ENCODE measurements at places on chromosomes 11 and 22.
A peak's percentile ranks its signal among the peaks of the same experiment; 100 is the strongest.

GRCh38 chr11:1567052-1567720 lies 4.9 kb downstream of the DUSP8 start:
- no peak overlapping the region for H3K4me3 ChIP-seq
- no peak overlapping the region for H3K27ac ChIP-seq
- peaks cover 74% of the 10 kb centered on the region for H3K4me1 ChIP-seq
- peaks cover 30% of the 10 kb centered on the region for H3K27me3 ChIP-seq
- DNase-seq = peak; percentile 74

DNA sequence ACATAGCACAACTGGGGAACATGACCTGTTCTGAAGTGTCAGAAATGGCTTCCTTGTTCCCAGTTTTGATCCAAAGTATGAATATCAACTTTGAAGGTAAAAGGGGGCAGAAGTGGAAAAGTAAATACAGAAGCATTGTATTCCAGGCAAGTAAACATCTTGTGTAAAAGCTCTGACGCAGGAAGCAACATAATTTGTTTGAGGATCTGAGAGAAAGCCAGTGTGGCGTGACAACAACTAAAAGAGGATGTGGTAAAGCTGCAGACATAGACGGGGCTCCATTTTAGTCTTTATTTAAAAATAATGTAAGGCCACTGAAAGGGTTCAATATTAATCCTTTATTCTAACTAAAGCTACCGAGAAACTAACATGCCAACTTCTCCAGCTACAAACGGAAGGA lies 310.2 kb downstream of the DLG2 start:
- no peaks in the 10 kb centered on the region for H3K36me3 ChIP-seq
- H3K4me3 ChIP-seq = no peak overlapping the region
- no peaks in the 10 kb centered on the region for H3K27me3 ChIP-seq
- DNase-seq = no peak

DNA sequence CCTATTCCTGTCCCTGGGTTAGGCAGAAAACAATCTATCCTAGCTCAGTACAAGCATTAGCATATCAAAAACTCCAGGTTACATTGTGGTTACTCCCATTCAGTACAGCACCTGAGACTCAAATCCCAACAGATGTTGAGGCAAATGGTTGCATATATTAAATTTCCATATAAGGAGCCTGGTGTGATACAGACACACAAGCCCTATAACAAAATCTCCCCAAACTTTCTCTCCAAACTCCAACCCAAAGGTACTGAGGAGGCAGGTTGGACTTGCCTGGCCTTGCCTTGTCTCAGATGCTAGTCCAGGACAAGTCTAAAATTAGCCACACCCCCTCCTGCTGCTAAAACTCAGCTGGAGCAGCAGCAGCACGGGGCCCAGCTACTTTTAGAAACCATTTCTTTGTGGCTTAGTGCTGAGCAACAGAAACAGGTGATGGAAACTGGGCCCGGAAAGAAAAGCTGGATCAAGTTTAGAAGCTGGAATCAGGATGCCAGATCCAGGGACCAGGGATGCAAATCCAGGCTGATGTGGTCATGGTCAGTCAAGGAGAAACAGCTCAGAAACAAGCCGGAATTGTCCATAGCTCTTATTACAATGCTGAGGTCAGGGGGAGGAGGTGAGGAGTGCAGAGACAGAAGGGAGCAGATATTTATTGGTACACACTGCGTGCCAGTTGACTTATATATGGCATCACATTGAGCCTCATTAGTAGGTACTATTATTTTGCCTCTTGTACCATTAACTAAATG lies 73.7 kb upstream of the AMOTL1 start:
- DNase-seq = no peak
- no peak overlapping the region for H3K27ac ChIP-seq
- no peaks in the 10 kb centered on the region for H3K4me1 ChIP-seq
- no peaks in the 10 kb centered on the region for H3K36me3 ChIP-seq
- H3K27me3 ChIP-seq = no peaks in the 10 kb centered on the region

DNA sequence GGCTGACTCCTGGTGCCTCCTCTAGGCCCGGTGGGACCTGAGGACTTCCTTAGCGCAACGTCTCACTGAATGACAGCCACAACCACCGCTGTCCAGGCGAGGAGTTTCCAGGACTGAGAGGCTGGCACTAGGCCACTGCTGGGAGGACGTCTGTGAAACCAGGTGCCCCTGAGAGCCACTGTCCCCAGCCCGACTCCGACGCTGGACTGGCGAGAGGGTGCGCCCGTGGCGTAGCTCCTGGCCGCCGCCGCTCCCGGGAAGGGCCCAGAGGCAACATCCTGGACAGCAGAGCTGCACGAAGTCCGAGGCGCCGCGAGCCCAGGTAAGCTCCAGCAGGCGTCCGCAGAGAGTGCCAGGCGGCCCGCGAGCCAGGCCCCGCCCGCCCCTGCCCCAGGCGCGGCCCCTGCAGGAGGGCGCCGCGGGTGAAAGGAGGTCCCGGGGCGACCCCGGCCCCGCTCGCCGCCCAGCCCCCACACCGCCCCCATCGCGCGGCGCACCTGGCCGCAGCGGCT lies 525 bp downstream of the DGCR2 start:
- H3K36me3 ChIP-seq = peaks cover 13% of the 10 kb centered on the region
- H3K27ac ChIP-seq = peak overlapping the region; percentile 92
- H3K4me3 ChIP-seq = peak overlapping the region; percentile 95
- H3K27me3 ChIP-seq = no peaks in the 10 kb centered on the region
- peak; percentile 91 for DNase-seq
- H3K4me1 ChIP-seq = peaks cover 59% of the 10 kb centered on the region

DNA sequence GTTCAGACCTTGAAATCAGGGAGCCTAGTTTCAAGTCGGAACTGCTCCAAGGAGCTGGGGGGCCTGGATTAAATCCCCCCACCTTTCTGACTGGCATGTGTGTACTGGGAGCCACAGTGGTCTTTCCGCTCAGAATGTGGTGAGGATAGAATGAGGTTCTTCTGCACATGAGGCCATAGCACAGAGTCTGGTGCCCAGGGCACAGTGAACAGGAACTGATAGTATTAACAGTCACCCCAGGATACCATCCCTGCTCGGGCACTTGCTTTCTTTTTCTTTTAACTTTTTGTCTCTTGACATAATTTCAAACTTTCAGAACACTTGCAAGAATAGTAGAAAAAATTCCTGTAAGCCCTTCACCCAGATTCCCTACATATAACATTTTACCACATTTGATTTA lies 28.8 kb downstream of the LMO1 start:
- no peaks in the 10 kb centered on the region for H3K36me3 ChIP-seq
- no peaks in the 10 kb centered on the region for H3K27me3 ChIP-seq
- H3K27ac ChIP-seq = no peak overlapping the region
- no peak overlapping the region for H3K4me3 ChIP-seq
- DNase-seq = peak; percentile 47

DNA sequence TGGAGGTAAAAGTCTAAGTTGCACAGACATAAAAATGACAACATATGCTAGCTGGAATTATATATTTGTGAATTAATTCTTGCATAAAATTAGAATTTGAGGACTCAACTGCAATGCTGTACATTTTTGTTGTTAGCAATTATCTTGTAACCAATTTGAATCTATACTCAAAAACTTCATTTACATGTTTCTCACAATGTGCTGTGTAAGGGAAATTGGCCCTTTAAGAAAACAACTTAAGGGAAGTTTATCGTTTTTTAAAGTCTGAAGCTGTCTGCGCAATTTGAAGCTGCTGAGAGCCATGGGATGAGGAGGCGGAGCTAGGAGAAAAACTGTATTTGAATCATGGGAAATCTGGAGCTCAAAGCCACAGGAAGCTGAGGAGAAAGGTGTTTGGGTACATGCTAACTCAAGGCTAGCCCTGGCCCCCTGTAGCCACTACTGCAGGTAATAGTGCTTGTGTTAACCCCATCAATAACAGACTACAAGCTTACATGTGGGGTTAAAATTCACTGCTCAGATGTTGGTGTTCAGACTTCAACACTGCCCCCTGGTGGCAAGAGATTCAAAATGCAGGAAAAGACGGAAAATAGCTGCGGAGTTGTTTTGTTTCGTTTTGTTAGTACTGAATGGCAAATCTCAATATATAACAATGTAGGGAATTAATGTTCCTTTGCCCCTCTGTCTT lies 126.1 kb downstream of the BRD1 start:
- DNase-seq = no peak
- H3K4me3 ChIP-seq = no peak overlapping the region
- H3K27me3 ChIP-seq = peaks cover 27% of the 10 kb centered on the region
- no peaks in the 10 kb centered on the region for H3K36me3 ChIP-seq

DNA sequence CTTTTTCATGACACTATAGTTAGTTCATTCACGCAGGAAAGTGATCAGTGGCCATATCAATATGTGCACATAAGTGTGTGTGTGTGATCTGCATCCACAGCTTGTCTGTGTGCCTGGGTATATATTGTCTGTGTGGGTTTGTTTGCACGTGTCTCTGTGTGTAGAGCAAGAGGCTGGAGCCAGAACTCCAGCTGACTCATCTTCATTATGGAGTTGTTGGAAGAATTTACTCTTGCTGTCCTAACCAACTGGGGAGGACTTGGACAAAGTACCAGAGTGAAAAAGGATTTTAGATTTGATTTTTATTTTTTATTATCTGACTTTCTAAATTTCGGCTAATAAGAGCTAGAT lies 63.9 kb downstream of the TP53I11 start:
- H3K36me3 ChIP-seq = no peaks in the 10 kb centered on the region
- H3K4me1 ChIP-seq = peaks cover 7% of the 10 kb centered on the region
- no peak for DNase-seq
- no peaks in the 10 kb centered on the region for H3K27me3 ChIP-seq
- H3K27ac ChIP-seq = no peak overlapping the region

GRCh38 chr22:42743501-42743991 lies 22.9 kb upstream of the A4GALT start:
- peak; percentile 84 for DNase-seq
- H3K27ac ChIP-seq = peak overlapping the region; percentile 80
- H3K4me1 ChIP-seq = peaks cover 54% of the 10 kb centered on the region
- H3K4me3 ChIP-seq = no peak overlapping the region

DNA sequence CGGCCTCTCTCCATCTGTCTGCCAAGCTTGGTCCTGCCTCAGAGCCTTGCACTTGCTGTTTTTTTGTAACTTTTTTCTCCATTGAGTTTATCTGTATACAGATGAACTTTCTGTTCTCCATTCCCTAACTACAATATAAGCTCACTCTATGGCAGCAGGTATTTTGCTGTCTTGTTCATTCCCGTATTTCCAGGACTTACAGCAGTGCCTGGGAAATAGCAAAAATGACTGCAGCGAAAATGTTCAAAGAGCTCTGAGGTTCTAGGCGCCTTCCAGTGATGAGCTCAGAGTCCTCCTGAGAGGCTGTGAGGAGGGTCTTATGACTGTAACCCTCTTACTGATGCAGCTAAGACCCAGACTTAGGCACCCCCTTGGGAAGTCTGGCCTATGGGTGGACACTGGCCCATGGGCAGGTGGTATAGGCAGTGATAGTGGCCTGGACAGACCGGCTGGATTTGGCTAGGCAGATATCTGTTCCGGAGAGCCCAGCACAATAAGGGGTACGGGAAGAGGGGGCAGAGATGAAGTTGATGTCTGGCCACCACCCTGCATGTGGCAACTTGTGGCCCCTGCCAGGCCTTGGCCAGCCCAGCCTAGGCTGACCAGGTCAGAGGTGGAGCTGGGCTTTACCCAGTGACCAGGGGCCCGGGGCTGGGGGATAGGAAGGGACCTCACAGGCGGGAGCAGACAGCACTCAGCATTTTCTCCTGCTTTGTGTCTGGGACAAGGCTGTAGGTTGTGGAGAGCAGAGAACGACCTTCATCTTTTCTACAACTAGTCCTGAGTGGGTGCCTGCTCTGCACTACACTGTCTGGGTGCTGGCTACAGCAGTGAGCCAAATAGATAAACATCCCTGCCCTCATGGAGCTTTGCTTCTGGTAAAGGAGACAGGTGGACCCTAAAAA lies 4.6 kb downstream of the ATF4 start:
- peaks cover 86% of the 10 kb centered on the region for H3K36me3 ChIP-seq
- no peak for DNase-seq
- no peak overlapping the region for H3K4me3 ChIP-seq
- H3K4me1 ChIP-seq = peaks cover 91% of the 10 kb centered on the region

DNA sequence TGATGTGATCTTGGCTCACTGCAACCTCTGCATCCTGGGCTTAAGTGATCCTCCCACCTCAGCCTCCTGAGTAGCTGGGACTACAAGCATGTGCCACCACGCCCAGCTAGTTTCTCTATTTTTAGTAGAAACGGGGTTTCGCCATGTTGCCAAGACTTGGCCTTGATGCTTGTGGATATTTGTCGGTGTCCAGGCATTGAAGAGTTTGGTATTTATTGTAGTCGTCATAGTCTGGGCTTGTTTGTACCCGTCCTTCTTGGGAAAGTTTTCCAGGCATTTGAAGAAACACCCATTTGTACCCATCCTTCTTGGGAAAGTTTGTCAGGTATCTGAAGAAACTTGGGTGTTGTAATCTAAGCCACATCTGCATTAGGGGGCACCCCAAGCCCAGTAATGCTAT lies 28.7 kb downstream of the FCHSD2 start:
- H3K4me3 ChIP-seq = no peak overlapping the region
- peaks cover 15% of the 10 kb centered on the region for H3K4me1 ChIP-seq
- no peak for DNase-seq
- H3K27me3 ChIP-seq = no peaks in the 10 kb centered on the region
- H3K36me3 ChIP-seq = peaks cover 8% of the 10 kb centered on the region

DNA sequence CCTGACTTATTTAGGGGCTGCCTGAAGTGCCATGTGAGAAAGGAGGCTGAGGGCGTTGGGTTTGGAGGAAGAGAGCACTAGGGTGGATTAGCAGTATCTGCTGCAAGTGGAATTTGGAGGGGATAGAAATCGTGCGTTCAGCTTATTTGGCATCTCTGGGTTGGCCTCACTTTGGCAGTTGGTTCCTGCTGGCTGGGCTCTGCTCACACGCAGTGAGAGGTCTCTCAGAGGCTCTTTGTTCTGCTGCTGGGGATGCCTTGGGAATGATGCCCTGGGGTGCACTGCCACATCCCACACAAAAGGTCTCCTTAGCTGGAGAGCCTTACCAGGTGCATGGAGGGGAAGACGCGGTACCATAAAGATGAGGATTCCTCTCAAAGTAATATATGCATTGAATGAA lies 17.7 kb upstream of the MICAL2 start:
- no peak overlapping the region for H3K27ac ChIP-seq
- DNase-seq = no peak
- peaks cover 37% of the 10 kb centered on the region for H3K4me1 ChIP-seq
- H3K27me3 ChIP-seq = no peaks in the 10 kb centered on the region

- no peak overlapping the region for H3K4me3 ChIP-seq
- H3K36me3 ChIP-seq = no peaks in the 10 kb centered on the region
- DNase-seq = no peak
- no peaks in the 10 kb centered on the region for H3K27me3 ChIP-seq
- H3K27ac ChIP-seq = no peak overlapping the region
Observed at GRCh38 chr22:27523711-27524110, 277.8 kb downstream of the MN1 start.

DNA sequence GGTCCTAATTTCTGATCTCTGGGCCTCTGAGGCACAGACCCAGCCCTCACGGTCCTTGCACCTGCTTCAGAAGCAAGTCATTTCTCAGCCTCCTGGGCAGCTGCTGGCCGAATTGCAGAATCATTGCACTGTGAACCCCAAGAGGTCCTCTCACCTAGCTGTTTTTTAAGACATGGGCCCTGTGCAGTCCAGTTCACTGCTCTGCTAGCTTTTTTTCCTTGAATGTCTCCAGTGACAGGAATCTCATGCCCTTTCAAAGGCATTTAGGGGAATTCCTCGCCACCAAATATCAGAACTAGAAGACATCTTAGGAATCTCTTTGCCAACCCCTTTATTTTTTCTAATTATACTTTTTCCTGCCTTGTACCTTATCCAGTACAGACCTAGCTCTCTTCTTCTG lies 35.6 kb upstream of the TP53I11 start:
- no peaks in the 10 kb centered on the region for H3K27me3 ChIP-seq
- H3K4me1 ChIP-seq = no peaks in the 10 kb centered on the region
- H3K4me3 ChIP-seq = no peak overlapping the region
- peak; percentile 64 for DNase-seq
- no peak overlapping the region for H3K27ac ChIP-seq

- no peak overlapping the region for H3K4me3 ChIP-seq
- no peak for DNase-seq
- H3K27me3 ChIP-seq = no peaks in the 10 kb centered on the region
- peaks cover 5% of the 10 kb centered on the region for H3K4me1 ChIP-seq
- no peaks in the 10 kb centered on the region for H3K36me3 ChIP-seq
Observed at GRCh38 chr11:117523680-117524079, 196.0 kb downstream of the CEP164 start.

Data from spleen (tissue), 13 donors.